Activated T-helper 17 cell treated with anti-CD3 and anti-CD28 coated beads, Interleukin-2, amount 50 U/mL, for 72 hours (primary cell): ENCODE measurements at places on chromosomes 3 and 15.

DNA sequence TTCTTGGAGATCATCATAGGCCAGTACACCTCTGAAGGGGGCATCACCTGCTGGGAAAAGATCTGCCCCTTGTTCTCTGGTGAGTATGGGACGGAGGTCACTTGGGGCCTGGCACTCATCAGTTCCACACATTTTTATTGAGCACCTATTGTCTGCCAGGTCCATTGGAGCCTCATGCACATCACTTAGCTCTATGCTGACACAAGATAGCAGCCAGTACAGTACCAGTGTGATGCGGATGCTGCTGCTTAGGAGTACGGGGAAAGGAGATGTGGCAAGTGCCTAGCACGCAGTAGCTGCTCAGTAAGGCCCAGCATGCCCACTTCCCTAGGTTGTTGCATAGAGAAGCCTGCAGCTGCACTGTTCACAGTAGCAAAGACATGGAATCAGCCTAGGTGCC is 43.4 kb downstream of the SLC6A6 start:
- no peaks in the 10 kb centered on the region for H3K27me3 ChIP-seq
- H3K27ac ChIP-seq, result no peak overlapping the region
- H3K4me3 ChIP-seq, result no peak overlapping the region
- no peak for ATAC-seq

- no peak for ATAC-seq
- H3K4me3 ChIP-seq, result no peak overlapping the region
- H3K27ac ChIP-seq, result no peak overlapping the region
- H3K36me3 ChIP-seq, result no peaks in the 10 kb centered on the region
- H3K4me1 ChIP-seq, result no peaks in the 10 kb centered on the region
Measured at GRCh38 chr3:35262406-35262805, 376.9 kb upstream of the ARPP21 start.

GRCh38 chr15:48283396-48284145 is 47.7 kb upstream of the DUT start:
- H3K4me1 ChIP-seq, result no peaks in the 10 kb centered on the region
- ATAC-seq, result no peak
- peaks cover 14% of the 10 kb centered on the region for H3K27me3 ChIP-seq
- H3K27ac ChIP-seq, result no peak overlapping the region

DNA sequence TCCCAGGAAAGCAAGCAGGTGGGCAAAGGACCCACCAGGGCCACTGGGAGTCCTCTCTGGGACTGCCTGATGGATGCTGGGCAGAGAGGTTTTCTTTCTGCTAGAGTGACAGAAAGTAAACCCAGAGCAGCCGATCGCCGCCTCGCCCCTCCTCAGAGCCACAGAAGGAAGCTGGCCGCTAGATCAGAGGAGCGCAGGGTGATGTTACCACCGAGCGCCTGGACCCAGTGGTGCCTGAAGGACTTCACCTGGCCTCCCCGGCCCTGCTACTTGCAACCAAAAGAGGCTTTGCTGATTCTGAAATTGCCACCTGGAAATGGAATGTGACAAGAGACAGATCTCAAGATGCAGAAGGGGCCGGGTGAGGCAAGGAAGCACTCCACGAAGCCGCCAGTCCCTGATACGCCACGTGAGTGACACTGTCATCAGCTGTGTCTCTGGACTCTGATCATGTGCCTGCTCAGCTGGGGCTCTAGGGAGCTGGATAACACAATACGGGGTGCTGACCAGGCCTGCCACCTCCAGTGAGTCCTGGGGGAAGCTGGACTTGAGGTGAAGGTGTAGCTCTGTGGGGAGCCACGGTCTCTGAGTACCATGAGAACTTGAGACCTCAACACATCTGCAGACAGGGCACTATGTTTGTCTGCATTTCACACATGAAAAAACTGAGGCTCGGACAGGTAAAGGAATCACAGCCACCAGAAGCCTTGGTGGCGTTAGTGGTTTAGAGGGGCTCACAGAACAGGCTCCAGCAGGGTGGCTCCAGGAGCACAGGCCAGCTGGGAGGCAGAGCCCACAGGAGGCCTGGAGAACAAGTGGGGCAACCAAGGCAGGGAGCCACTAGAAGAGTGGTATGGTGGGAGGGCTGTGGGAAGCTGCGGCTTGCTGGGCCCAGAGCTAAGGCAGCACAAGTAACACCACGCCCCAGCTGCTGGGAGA is 137.9 kb upstream of the PRR20G start:
- ATAC-seq, result no peak
- no peaks in the 10 kb centered on the region for H3K4me1 ChIP-seq
- no peak overlapping the region for H3K4me3 ChIP-seq
